NCI-H1105 (cell line): ENCODE measurements at places on chromosomes 7 and 10.

GRCh38 chr10:86969421-86970041, 1.2 kb downstream of the ADIRF start:
- no peak for DNase-seq

- DNase-seq = no peak
Observed at GRCh38 chr10:13392701-13393100, 44.6 kb upstream of the SEPHS1 start.

DNA sequence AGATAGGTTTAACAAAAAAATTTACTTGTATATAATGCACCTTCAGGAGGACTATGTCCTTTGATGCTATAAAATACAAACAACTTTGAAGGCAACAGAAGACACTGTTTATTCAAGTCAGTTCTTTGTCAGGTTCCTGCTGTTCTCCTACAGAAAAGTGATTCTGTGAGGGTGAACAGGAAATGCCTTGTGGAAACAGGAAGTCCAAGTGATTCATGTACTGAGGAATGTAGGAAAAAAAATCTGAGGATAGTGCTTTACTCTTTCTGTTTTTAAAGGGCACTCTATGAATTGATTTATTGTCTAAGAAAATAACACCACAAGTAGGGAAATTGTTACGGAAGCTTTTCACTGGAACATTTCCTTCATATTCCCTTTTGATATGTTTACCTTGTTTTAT, 171.9 kb downstream of the HDAC9 start:
- DNase-seq = no peak

GRCh38 chr10:132299371-132300336, 8.1 kb downstream of the STK32C start:
- DNase-seq = no peak

DNA sequence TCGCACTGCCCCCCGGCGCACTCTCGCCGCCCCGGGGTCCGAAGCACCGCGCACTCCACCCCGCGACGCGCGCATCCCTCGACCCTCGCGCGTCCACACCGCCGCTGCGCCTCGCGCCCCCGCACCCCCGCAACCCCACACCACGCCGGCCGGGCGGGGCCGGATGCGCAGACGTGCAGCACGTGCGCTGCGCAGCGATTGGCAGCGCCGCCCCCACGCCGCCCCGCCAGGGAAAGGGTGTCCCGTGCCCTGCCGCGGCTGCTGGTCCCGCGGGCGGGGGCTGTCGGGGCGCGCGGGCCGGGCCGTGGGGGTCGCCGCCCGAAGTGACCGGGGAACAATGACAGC, 53.7 kb upstream of the KDM7A start:
- DNase-seq = no peak

DNA sequence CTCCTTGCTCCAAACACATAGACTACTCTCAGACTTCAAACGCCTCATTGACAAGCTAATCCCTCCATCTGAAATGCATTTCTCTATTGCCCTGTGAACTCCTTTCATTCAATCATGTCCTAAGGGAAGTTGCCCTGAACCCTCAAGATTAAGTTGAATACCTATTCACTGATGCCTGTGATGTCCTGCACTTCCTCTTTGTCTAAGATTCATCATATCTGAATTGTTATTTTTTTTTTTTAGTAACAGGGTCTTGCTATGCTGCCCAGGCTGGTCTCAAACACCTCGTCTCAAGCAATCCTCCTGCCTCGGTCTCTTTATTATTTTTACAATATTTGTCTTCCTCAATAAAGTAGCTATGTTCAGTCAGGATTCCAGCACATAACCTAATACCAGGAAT, 3.2 kb downstream of the PSMA2 start:
- DNase-seq = no peak

- DNase-seq = peak; percentile 16
Observed at GRCh38 chr10:79904671-79905321, 44.1 kb downstream of the SFTPD start.

DNA sequence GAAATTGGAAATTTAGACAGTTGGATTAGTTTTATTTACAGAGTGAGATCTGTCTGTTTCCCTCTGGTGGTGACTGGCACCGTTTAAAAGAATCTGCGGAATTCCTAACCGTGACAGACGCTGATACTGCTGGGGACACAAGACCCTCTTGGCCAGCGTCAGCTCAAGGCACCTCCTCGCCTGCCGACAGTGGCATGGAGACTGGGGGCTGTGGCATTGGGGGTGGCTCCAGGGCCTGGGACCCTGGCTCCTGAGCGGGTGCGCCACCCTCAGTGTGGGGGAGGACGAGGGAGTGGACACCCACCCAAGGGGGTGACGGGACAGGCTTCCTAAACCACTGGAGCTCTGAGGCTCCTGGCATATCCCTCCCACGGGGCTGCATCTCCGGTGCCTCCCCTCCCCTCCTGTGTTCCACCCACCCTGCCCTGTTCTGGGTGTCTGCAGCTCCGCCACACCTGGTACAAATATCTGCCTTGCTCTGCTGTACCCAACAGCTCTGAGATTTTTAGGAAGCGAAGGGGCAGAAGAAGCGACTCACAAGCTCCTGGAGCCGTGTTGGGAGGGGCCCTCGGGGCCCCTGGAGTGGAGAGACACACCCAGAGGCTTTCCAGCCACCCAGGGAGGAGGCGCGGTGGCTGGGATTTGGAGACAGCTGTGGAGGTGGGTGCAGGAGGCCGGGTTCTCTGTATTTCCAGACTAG, 178.7 kb downstream of the DNAJB6 start:
- DNase-seq = no peak

DNA sequence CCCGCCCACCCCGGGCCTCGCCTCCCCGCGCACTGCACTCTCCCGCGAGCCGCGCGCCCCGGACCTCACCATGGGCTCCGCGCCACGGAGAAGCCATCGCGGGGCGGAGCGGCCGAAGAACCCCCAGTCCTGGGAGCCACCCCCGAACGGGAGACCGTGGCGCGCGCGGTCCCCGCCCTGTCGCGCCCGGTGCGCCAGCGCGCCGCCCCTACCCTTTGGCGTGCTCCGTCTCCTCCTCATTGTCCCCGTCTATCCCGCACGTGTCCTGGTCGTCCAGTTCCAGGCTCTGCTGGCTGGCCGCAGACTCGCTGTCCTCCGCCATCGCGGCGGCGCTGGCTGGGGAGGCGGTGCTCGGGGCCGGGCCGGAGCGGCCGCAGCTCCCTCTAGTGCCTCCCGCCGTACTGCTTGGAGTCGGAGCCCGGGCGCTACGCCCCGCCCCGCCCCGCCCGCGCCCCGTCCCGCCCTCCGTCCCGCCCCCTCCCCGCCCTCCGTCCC, at the start of gene NMT2:
TSS of gene NMT2 (minus strand) at position 403 of the 495 bp plus-strand sequence. CDS start at position 322, 81 bp downstream.
- DNase-seq = peak; percentile 76

- no peak for DNase-seq
Observed at GRCh38 chr7:95531605-95532219, 46.0 kb downstream of the ASB4 start.

- no peak for DNase-seq
Observed at GRCh38 chr7:107180378-107180777, 11.6 kb downstream of the HBP1 start.
